ENCODE measurements at places on chromosomes 11 and 22.

DNA sequence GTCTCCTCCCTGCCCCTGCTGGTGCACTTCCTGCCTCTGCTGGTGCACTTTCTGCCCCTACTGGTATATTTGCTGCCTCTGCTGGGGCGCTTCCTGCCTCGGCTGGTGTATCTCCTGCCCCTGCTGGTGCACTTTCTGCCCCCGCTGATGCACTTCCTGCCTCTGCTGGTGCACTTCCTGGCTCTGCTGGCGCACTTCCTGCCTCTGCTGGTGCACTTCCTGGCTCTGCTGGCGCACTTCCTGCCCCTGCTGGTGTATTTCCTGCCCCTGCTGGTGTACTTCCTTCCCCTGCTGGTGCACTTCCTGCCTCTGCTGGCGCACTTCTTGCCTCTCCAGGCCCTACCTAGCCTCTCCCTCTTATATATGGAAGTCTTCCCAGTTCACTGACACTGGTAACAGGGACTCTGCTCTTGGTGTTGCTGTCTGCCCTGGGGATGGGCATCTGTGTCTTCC is 10.1 kb downstream of the MTFP1 start:
- DNase-seq, result no peak

- no peak for DNase-seq
These were observed 186.5 kb upstream of the NAV2 start for GRCh38 chr11:19526119-19526518.

- no peak for DNase-seq
These were observed at the start of gene TUBA8 for GRCh38 chr22:18110194-18110953. Gene TUBA8 (plus strand): TSS chr22:18110809. CDS start chr22:18110866, 57 bp downstream.

DNA sequence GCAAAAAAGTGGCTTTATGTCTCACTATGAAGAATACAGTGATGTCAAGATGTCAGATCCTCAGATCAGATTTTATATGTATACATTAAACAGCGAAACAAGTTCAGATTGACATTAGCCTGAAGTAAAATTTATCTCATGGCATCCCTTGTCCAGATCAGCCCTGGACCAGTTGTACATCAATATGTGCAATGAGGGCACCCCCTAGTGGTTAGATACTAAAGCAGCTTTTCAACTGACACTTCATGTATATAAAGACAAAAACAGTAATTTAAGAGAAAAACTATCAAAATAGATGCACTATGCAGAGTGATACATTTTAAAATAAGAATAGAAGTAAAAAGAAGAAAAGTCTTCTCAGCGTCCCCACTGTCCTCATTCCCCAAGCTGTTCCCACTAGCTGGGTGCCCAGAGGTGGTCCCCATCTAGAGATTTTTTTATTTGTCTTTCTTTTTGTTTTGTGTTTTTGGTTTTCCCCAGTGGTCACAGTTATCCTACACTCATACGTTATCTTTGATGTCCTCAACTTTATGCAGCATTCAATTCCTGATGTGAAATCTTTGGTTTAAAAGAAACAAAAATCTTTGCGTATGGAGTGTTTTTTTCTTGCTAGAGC is 2193.4 kb upstream of the RAG2 start:
- DNase-seq, result no peak

DNA sequence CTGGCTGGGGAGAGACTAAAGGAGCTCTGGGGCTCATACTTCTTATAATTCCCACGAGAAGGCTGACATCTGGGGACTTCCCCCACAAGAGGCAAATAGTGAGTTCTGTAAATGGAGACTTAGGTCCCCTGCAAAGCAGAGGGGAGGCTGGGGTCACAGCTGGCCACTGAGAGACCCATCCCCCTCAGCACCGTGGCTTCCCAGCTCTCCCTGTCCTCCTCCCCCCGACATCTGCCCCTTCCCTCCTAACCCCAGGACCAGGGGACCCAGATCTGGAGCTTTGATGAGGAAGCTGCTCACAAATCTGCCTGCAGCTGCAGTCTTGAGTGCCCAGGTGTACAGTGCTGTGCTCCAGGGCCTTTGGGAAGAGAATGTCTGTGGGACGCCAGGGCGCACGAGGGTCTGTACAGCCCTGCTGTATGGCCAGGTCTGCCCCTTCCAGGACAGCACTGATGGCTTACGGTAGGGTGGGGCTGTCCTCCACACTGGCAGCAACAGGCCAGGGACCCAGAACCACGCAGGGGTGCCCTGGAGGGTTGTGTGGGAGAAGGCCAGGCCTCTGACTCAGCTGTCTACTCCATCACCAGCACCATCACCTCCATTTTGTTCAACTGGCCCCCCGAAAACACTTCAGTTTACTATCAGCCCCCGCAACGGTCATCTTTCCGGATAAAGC is 1.1 kb downstream of the RGL4 start:
- DNase-seq, result no peak

- no peak for DNase-seq
These were observed 64.2 kb downstream of the APOL5 start for GRCh38 chr22:35781898-35782297.
